AG09319 (cell line): ENCODE measurements at places on chromosomes 4 and X.

GRCh38 chr4:150581056-150581605, 820 bp upstream of the MAB21L2 start:
- DNase-seq = no peak

- DNase-seq = no peak
Measured at GRCh38 chr4:137253949-137254348, 278.3 kb downstream of the PCDH18 start.

DNA sequence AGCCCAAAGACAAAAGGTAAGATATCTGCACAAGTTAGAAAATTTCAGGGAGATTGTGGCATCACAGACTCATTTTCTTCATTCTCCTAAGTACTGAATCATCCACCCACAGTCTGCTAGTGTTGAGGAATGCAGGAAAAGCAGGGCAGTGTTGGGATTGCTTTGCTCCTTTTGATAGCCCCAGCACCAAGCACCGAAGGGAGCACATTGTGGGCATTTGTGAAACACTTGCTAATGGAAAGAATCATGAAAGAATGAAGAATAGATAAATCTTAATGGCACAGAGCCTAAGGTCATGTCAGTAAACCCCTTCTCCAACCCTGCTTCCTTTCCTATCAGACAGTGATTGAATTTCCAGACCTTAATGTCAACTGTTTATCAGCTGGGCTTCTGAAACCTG, 103.1 kb upstream of the GPRIN3 start:
- peak; percentile 3 for DNase-seq

- no peak for DNase-seq
Measured at GRCh38 chr4:128451270-128451905, 163.8 kb upstream of the PGRMC2 start.

- DNase-seq = no peak
Measured at GRCh38 chr4:26093551-26093950, 179.5 kb downstream of the SMIM20 start.

- DNase-seq = peak; percentile 61
Measured at GRCh38 chr4:156946516-156947424, 24.8 kb downstream of the PDGFC start.

DNA sequence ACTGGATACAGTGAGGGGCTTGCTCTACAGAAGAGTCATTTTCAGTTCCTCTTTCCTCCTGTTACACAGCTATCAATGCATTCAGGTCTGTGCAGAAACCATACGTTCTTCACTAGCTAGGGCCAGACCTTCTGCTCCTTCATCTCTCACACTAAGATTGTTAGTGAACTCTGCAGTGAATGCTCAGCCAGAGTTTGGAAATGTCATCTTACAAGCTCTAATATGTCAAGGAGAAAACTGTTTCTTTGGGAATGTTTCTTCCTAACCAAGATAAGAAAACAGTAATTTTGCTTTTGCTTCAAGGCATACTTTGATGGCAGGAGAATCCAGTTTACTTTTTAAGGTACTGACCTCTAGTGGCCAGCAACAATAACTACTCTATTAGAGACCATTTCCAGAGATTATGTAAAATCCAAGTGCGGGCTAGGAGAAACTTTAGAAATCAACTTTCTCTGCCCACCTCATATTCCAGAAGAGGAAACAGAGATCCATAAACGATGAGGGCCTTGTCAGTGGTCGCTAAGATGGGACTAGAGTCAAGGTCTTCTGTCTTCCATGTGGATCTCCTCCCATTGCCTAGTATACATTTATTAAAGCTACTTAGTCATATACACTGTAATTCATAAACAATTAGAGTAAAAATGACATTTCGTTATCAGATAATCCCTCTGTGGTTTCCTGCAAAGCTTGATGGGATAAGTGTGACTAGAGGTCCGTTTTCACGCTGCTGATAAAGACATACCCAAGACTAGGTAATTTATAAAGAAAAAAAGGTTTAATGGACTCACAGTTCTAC, 12.1 kb upstream of the CC2D2A start:
- no peak for DNase-seq

- DNase-seq = no peak
Measured at GRCh38 chr4:7109169-7109568, 41.3 kb upstream of the GRPEL1 start.

- no peak for DNase-seq
Measured at GRCh38 chr4:141210168-141210567, 10.5 kb upstream of the ZNF330 start.

GRCh38 chr4:48792348-48793006, 12.4 kb upstream of the FRYL start:
- DNase-seq = no peak

GRCh38 chr4:140930011-140930410, 173.8 kb upstream of the TBC1D9 start:
- no peak for DNase-seq

GRCh38 chr4:145709336-145709735, 29.4 kb downstream of the C4orf51 start:
- DNase-seq = no peak

GRCh38 chr4:79325864-79326328, at the start of gene NAA11:
Gene NAA11, minus strand, starts transcription at chr4:79326061. Its CDS starts 184 bp downstream, at chr4:79325877.
- no peak for DNase-seq

DNA sequence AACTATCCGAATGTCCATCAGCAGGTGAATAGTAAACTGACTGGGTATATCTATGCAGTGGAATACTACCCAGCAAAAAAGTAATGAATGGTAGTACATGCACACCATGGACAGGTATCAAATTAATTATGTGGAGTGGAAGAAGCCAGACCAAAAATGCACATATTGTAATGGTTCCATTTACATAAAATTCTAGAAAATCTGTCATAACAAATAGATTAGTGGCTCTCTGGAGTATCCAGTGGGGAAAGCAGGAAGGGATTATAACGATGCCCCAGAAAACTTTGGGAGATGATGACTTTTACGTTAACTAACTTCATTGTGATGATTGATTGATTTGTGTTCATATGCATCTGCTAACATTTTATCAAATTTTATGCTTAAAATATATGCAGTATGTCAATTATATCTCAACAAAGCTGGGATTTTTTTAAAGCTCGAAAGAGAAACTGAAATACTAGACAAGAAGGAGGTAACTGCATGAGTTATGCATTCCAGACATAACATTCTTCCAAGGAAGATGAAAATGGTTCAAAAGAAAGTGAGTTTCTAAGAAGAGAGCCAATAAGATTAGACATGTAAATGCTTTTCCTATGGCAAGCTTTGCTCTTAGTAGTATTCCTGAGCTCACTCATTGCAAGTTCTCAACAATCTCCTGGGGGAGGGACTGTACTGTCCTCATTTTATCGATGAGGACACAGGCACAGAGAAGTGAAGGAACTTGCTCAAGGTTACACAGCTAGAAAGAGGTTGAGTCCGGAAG, 58.6 kb upstream of the MSX1 start:
- DNase-seq = no peak

DNA sequence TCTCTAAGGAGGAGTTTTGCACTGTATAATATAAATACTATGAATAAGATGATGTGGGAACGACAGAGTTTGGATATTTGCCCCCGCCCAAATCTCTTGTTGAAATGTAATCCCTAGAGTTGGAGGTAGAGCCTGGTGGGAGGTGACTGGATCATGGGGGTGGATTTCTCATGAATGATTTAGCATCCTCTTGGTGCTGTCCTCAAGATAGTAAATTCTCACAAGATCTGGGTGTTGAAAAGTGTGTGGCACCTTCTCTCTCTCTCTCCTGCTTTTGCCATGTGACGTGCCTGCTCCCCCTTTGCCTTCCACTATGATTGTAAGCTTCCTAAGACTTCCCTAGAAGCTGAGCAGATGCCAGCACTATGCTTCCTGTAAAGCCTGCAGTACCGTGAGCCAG, 241.6 kb upstream of the ETNPPL start:
- DNase-seq = no peak

GRCh38 chr4:3310301-3311094, 17.7 kb downstream of the RGS12 start:
- no peak for DNase-seq

- no peak for DNase-seq
Measured at GRCh38 chr4:7650606-7651385, 216.1 kb upstream of the PSAPL1 start.

GRCh38 chrX:78643874-78644273, 15.3 kb downstream of the RTL3 start:
- no peak for DNase-seq

DNA sequence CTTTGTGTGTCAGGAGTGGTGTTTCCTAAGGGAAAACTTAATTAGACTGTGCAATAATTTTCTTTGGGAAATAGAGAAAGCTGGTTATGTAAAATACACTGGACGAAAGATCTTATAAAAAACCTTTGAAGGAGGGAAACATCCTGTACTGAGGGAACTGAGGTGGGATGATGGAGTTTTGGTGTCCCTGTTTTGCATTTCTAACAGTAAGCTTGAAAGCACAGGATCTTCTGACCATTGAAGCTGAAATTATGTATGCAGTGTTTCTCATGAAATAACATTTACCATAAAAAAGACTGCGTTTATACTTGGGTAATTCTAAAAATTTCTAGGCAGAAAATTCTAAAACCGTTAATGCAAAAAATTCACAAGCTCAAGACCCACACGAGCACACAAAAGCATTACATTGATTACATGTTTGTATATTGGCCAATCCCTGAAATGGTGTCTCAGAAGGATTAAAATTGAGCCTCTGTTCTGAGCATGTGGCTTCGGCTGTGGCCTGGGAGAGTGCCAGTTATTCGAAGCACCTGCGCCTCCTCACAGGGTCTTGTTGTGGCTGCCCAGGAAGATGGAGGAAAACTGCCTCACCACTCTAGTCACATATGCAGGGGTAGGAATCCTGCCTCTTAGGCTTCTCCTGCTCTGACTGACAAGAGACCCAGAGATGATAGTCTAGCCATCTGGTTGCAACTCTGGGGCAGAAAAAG, 49.5 kb downstream of the JADE3 start:
- no peak for DNase-seq

GRCh38 chr4:153034681-153035080, 98.6 kb downstream of the FHDC1 start:
- no peak for DNase-seq

DNA sequence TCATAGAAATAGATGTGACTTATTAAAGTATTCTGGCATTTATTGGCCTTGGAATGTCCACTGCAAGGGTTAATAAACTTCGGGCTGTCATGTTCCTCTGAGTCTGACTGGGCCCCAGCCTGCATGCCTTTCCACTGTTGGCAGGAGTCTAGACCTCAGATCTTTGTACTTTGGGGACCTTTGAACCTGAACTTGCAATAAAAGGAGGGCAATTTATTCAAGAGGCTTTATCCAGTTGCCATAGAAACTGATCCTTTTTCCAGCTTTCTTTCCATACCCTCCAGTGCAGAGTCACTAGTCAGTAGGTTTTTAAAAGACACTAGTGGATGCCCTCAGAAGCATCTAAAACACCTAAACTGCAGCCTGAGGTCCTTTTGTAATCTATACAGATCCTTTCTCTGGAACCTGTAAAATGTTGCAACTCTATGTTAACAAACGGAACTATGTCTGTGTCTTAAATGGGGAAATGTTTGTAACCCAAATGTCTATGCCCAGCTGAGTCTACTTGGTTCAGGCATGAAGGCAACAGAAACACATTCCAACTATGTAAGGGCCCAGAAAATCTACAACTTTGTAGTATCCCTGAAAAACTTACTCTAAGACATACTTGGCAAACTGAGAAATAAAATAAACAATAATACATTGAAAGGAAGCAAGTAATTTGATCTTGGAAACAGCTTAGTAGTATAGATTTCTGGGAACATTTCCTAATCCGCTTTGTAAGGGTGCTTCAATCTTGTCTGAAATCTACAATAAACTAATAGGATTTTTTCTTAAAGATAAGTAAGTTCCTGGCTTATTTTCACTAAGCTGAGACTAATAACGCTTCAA, 41.5 kb downstream of the SOWAHB start:
- DNase-seq = no peak

- no peak for DNase-seq
Measured at GRCh38 chr4:94371290-94371689, 28.7 kb upstream of the HPGDS start.

- DNase-seq = peak; percentile 78
Measured at GRCh38 chrX:3548765-3549391, 164.6 kb downstream of the PRKX start.

- DNase-seq = no peak
Measured at GRCh38 chr4:1711055-1711570, 1.0 kb downstream of the SLBP start.

GRCh38 chr4:163243297-163243981, 76.7 kb upstream of the NAF1 start:
- DNase-seq = no peak

DNA sequence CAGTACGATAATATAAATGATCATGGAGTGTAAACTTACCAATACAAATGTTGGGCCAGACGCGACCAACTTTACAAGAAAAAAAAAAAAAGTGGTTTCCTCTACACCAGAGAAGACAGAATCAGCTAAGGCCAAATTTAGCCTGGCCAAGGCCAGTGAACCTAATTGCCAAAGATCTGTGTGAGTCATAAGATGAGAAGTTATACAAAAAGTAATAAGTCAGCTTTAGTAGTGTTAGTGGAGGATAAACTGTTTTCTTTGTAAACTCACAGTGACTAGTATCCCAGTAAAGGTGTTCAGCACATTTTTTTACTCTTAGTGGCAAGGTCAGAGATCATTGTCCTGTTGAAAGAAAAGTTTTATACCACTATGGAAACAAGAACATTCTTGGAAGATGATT, 531.4 kb upstream of the TECRL start:
- DNase-seq = no peak

DNA sequence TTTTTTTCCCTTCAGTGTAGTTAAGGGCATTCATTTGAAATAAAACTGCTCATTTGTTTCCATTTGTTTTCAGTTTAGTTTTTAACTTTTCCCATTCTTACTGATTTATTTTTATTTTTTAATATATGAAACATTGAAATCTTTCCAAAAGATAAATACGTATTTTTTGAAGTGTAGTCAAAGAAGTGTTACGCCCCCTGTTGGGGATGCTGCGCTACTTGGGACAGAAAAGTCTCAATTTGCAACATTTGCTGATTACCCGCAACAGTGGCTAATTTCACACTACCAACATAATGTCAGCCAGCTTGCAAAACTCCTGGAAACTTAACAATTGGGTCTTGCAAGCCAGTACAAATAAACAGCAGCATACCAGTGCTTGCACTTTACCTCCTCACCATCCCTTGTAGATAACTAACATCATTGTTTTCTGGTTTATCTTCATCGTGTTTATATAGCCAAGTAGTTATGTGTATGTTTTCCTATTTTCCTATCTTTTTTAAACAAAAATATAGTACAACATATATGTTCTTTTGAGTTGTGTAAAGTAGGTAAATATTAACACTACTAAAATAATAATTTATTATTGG, 158.6 kb downstream of the STPG2 start:
- no peak for DNase-seq
